ENCODE measurements at places on chromosomes 6 and 20. TPM values are rescaled to one million over a fixed set of nuclear protein-coding genes. Genes with fewer than 3 reads are reported as not detected.

DNA sequence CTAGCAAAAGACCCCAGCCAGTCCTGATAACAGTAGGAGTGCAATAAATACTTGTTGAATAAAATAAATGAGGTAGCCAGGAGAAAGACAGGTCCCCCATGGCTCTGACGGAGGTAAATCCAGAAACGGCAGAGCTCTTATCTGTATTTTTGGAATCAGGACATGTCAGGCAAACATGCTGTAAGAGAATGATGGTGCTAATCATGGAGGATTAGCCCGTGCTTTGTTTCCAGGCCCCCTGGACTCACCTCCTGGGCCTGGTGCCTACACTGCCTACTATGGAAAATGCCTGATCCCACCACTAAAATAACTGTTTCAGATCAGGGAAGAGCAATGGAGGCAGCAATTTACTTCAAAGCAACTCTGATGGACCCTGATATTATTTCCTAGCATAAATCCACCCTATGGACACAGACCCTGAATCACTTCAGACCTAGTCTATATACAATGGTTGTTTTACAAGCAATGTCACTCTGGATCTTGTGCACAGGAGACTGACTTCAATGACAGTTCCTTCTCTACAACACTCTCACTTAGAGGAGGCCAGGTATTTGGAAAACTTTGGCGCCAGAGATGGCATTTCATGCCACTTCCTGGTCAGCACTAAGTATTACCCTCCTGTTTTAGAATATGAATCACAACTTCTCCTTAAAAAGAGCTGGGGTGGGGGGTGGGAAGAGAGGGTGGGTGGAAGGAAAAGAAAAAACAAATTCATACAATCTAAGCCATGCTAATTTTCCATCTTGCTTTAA is 6.4 kb downstream of the MRPL14 start:
- no peak for DNase-seq

- DNase-seq = no peak
Measured at GRCh38 chr20:48431653-48432493, 395.9 kb downstream of the PREX1 start.

The TMEM244 gene
- total RNA-seq = not detected

The HLA-DQA2 gene
- total RNA-seq = not detected

- DNase-seq = no peak
Measured at GRCh38 chr20:24109537-24109936, 121.0 kb upstream of the GGTLC1 start.

- no peak for DNase-seq
Measured at GRCh38 chr6:38271081-38271480, 368.6 kb downstream of the BTBD9 start.

The CDSN gene
- total RNA-seq = not detected

DNA sequence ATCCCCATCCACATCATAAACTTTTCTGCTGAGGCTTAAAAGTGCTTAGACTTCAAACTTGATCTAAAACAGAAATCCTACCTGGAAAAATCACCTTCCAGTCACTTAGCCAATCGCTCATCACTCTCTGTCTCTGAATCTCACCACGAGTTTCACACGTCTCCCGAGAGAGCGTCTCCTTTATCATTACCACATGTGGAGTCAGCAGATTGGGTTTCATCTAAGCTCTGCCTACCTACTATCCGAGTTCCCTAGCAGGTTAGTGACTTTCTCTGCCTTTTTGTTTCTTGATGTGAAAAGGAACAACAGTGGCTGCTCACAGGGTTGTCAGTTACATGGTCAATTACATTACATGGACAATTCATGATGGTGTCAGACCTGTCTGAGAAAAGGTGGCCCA is 286.2 kb downstream of the ESR1 start:
- no peak for DNase-seq

The PTPRA gene
- total RNA-seq = 40.7 TPM

DNA sequence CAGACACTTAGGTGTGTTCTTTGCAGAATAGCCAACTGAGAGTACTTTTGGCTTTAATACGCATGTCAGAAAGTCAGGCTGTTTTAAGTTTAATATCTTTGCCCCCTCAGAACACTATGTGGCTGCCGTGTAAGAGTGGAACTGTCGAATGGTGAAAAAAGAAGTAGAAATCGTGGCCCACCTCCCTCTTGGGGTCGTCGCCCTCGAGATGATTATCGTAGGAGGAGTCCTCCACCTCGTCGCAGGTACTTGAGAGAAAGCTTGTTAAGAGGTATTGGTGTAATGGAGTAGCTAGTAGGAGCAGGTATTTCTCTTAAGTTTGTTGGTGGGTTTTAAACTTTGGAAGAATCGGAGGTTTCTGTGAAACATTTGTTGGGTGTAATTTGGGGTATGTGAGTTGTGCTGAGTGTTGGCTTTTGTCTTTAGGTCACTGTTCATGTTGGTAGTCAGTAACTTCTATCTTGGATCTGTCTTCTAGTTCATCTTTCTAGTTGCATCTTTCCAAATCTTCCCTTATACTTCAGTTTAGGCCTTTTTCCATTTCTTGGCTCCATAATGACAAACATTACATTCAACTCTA is 4.7 kb downstream of the SRSF3 start:
- DNase-seq = no peak

The SOBP gene
- 19.6 TPM for total RNA-seq

GRCh38 chr20:25288291-25289181 is 40.7 kb downstream of the PYGB start:
- DNase-seq = peak; percentile 4

- DNase-seq = no peak
Measured at GRCh38 chr6:16832043-16832567, 70.8 kb upstream of the ATXN1 start.

DNA sequence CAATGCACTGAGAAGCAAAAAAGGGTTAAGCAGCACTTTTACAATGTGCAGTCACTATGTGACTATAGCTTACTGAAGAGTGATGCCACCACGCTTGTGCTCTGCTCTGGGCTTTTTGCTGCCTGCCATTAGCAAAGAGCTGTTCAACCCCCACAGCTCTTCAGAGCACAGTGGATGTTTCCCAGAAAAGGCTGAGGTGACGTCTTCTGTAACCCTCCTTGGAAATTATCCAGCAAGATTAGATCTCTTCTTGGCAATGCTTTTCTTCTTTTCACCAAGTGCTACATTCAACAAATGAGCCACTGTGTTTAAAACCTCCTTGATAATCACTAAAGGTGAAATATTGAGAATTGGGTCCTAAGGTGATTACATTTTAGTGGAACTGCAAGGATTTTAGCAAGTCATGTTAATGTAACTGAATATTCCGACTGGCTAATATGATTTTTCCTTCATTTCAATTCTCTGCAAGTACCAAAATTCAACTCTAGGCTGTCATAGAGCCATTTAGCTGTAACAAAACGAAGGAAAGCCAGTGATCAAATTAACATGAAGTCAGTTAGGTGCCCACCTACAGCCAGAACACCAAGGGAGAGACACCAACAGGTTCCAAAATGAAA is 34.9 kb downstream of the ELOVL5 start:
- no peak for DNase-seq

DNA sequence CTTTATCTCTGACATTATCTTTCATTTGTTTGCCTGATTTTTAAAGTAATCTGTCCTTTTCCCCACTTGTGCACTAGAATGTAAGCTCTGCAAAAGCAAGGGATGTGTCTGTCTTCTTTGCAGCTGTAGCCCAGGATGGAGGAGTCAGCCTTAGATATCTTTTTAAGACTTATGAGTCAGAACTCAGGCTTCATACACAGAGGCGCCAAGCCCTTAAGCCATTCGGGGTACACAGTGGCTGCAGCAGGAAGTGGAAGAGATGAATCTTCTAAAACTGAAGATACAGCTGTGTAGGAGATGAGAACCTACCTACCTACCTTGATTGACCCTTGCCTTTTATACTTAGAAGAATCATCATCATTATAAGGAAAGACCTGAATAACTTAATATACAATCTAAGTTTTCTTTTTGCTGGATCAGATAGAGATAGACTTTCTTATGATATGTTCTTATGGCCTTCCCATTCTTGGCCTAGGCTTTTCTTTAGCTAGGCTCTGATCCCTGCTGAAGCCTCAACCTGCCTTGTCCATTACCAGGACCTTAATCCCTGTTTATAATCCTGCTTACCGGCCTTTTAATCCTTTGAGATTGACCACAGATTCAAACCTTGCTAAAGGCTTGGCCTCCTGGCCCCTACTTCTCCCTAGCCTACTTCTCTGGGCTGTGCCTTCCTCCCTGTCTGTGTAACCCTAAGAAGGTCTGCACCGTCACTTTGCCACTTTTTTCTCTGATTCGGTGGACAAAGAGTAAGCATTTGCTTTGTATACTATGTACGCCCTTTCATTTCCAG is 304.5 kb downstream of the PRL start:
- no peak for DNase-seq

Measured in ovary (tissue), 10 donors.